ENCODE measurements at places on chromosomes 7 and 10.

GRCh38 chr7:110891197-110891596 lies 199.7 kb upstream of the LRRN3 start:
- H3K4me3 ChIP-seq = no peak overlapping the region
- H3K36me3 ChIP-seq = no peaks in the 10 kb centered on the region
- H3K27ac ChIP-seq = no peak overlapping the region
- H3K4me1 ChIP-seq = no peaks in the 10 kb centered on the region
- no peak for DNase-seq
- H3K27me3 ChIP-seq = no peaks in the 10 kb centered on the region

GRCh38 chr10:110560012-110560411 lies 7.5 kb upstream of the SMC3 start:
- H3K27ac ChIP-seq = no peak overlapping the region
- H3K4me1 ChIP-seq = peaks cover 34% of the 10 kb centered on the region
- no peaks in the 10 kb centered on the region for H3K36me3 ChIP-seq
- peaks cover 14% of the 10 kb centered on the region for H3K27me3 ChIP-seq
- no peak for DNase-seq

DNA sequence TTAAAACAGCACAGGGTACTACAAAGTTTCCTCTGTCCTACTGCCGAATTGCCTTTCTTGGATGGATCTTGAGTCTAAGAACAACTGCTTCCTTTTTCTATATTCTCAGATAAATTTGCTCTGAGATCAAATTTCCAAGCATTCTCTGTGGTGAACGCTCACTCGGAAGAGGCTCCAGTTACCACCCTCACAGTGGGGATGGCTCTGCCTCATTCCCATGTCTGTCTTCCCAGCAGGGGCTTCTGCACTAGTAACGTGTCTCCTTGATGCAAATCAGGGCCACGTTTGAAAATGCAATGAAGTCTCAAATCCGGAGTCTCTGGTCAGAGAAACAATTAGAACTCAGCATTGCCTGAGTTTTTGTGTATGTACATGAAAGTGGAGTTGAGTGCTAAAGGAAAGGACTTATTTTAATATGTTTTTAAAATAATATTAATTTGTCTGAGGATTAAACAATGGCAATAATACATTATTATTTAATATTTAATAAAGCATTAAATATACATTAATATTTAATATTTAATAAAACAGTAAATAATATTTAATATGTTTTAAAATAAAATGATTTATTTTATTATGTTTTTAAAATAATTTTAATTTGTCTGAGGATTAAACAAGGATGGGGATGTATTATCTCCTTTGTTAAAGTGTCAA lies 61.8 kb downstream of the INHBA start:
- H3K36me3 ChIP-seq = no peaks in the 10 kb centered on the region
- H3K27ac ChIP-seq = peak overlapping the region; percentile 24
- H3K27me3 ChIP-seq = peaks cover 3% of the 10 kb centered on the region
- no peak overlapping the region for H3K4me3 ChIP-seq
- DNase-seq = no peak

GRCh38 chr10:116737627-116738327 lies 4.6 kb downstream of the HSPA12A start:
- H3K36me3 ChIP-seq = no peaks in the 10 kb centered on the region
- peak; percentile 28 for DNase-seq
- H3K27me3 ChIP-seq = peaks cover 80% of the 10 kb centered on the region
- H3K27ac ChIP-seq = no peak overlapping the region

DNA sequence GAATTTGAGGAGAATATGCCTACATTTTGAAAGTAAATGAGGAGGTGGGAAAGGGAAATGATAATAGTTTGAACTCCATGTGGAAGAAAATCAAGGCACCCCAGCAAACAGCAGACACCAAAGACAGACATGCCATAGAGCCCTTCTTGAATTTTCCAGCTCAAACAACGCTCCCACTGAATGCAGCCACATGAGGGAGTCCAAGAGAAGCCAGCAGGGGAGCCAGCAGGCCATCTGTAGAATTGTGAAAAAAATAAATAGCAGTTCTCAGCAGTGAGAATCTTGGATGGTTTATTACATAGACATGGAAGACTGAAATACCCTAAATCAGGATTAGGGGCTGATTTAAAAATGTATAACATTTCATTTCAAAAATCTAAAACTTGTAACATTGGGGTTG lies 1567.3 kb upstream of the LRRTM3 start:
- no peaks in the 10 kb centered on the region for H3K4me1 ChIP-seq
- no peak overlapping the region for H3K4me3 ChIP-seq
- no peaks in the 10 kb centered on the region for H3K36me3 ChIP-seq
- no peak overlapping the region for H3K27ac ChIP-seq
- H3K27me3 ChIP-seq = no peaks in the 10 kb centered on the region
- DNase-seq = peak; percentile 12

GRCh38 chr10:80694930-80695329 lies 157.2 kb downstream of the SH2D4B start:
- H3K27me3 ChIP-seq = peaks cover 6% of the 10 kb centered on the region
- H3K36me3 ChIP-seq = no peaks in the 10 kb centered on the region
- H3K4me1 ChIP-seq = peaks cover 84% of the 10 kb centered on the region
- H3K27ac ChIP-seq = no peak overlapping the region

DNA sequence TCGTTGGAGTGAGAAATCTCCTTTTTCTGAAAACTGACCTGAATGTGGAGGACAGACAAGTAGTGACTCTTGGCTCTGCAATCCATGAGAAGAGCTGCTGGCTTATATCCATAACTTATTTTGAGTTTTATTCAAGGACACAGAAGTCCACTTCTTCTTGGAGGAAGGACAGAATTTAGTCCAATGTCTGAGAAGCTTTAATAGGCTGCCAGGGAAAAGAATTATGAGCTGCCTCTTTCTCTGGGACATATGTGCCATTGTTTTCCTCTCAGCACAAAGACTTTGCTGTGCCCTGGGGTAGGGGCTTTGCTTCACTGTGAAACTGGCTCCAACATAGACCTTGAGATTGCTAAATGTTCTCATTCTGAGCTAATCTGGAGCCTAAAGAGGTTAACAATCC lies 20.5 kb upstream of the AOC1 start:
- no peak for DNase-seq
- H3K36me3 ChIP-seq = no peaks in the 10 kb centered on the region
- H3K27ac ChIP-seq = no peak overlapping the region
- no peak overlapping the region for H3K4me3 ChIP-seq
- peaks cover 20% of the 10 kb centered on the region for H3K27me3 ChIP-seq
- H3K4me1 ChIP-seq = peaks cover 28% of the 10 kb centered on the region

DNA sequence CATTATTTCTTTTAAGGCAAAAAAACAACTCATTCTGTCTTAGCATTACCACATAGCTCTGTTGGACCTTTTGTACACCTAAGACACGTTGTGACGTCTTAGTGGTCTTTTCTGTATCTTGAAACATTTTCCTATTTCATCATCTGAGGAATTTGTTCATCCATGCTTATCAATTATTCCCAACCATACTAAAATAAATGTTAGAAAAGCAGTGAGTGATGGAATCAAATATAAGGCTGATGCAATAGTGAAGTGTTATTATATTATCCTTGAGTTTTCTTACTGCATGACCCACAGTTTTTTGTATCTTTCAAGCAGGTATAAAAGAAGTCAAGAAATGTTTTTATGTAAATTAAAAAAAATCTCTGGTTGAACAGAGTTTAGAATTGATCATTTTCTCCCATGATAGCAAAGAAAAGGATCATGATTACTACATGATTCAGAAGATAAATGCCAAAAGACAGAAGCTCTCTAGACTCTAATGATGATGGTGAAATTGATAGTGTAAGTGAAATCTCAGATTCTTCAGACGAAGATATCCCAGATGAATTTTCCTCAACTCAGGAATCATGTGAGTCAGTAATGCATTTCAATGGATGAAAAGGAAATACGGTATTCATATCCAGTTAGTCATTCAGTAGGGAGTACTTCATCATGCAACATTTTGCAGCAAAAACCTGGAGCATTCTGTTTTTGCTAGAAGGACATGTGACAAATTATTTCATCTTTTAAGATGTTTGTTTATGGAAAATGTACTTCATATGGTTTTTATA lies 51.4 kb downstream of the CELF2 start:
- no peak overlapping the region for H3K27ac ChIP-seq
- no peaks in the 10 kb centered on the region for H3K4me1 ChIP-seq
- DNase-seq = no peak
- no peaks in the 10 kb centered on the region for H3K27me3 ChIP-seq
- H3K4me3 ChIP-seq = no peak overlapping the region

GRCh38 chr10:75043256-75044131 lies 68.0 kb upstream of the SAMD8 start:
- DNase-seq = no peak
- H3K4me1 ChIP-seq = peaks cover 16% of the 10 kb centered on the region
- H3K4me3 ChIP-seq = no peak overlapping the region
- H3K36me3 ChIP-seq = no peaks in the 10 kb centered on the region

DNA sequence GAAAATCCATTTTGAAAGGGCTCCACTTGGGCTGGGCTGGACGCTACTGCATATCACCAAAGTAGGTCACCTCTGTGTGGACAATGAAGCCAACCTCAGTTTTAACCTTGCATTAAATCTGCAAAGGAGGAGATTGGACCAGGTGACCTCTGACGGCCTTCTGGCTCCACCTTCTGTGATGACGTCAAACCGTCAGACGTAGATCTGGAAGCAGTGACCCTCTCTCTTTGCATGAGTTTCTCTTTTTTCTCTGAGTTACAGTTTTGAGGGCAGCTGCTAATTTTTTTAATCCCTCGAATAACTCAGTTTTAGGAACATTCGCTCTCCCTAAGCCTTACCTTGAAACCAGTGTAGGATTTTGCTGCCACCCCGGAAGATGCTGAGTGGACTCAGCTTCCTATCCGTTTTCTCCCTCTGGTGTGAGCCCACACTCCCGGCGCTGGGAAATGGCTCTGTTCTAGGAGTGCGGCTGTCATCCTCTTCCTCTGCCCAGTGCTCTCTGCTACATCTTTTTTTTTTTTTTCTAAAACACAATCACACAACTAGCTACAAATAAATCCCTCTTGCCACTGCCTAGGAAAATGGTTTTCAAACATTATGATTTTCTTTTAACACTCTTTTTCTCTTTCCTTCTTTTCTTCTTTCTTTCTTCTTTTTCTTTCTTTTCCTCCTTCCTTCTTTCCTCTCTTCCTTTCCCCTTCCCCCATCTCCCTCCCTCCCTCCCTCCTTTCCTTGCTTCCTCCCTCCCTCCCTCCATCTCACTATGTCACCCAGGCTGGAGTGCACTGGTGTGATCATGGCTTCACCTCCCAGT lies 27.7 kb upstream of the NMT2 start:
- DNase-seq = no peak
- peaks cover 5% of the 10 kb centered on the region for H3K36me3 ChIP-seq

GRCh38 chr7:149071641-149072437 lies 18.7 kb downstream of the ZNF786 start:
- H3K27ac ChIP-seq = peak overlapping the region; percentile 68
- no peaks in the 10 kb centered on the region for H3K4me1 ChIP-seq
- H3K36me3 ChIP-seq = peaks cover 51% of the 10 kb centered on the region
- peak; percentile 62 for DNase-seq
- no peak overlapping the region for H3K4me3 ChIP-seq
- peaks cover 3% of the 10 kb centered on the region for H3K27me3 ChIP-seq

DNA sequence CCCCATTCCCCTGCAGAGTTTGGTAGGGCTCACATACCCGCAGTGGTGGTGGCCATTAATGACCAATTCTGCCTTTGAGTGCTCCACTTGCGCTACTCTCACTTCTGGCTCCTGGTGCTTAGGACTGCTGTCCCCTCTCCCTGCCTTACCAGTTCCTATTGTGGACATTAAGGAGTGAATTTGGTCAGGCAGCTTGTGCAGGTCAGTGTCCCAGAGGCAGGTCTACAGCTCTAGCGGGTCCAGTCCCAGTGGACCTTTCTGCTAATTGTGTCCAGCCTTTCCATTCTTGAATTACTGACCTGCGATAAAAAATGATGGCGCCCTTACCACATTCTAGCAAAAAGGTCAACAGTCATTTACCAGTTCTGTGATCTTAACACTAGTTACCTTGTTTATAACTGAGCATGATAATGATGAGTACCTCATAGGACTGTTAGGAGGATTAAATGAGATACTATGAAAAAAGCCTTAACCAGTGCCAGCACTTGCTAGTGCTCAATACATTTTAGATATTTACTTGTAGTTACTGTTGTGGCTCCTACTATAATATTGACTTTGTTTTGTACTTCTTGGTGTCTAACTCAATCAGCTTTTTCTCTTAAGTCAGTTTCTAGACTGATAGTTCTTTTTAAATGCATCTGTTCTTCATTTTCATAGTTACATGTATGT lies 14.1 kb downstream of the ST7 start:
- no peak for DNase-seq
- H3K27me3 ChIP-seq = no peaks in the 10 kb centered on the region
- H3K4me1 ChIP-seq = peaks cover 35% of the 10 kb centered on the region
- no peak overlapping the region for H3K4me3 ChIP-seq

GRCh38 chr10:86971232-86971991 lies 3.1 kb downstream of the ADIRF start:
- peak overlapping the region; percentile 88 for H3K4me3 ChIP-seq
- H3K4me1 ChIP-seq = peaks cover 48% of the 10 kb centered on the region
- peak; percentile 73 for DNase-seq

DNA sequence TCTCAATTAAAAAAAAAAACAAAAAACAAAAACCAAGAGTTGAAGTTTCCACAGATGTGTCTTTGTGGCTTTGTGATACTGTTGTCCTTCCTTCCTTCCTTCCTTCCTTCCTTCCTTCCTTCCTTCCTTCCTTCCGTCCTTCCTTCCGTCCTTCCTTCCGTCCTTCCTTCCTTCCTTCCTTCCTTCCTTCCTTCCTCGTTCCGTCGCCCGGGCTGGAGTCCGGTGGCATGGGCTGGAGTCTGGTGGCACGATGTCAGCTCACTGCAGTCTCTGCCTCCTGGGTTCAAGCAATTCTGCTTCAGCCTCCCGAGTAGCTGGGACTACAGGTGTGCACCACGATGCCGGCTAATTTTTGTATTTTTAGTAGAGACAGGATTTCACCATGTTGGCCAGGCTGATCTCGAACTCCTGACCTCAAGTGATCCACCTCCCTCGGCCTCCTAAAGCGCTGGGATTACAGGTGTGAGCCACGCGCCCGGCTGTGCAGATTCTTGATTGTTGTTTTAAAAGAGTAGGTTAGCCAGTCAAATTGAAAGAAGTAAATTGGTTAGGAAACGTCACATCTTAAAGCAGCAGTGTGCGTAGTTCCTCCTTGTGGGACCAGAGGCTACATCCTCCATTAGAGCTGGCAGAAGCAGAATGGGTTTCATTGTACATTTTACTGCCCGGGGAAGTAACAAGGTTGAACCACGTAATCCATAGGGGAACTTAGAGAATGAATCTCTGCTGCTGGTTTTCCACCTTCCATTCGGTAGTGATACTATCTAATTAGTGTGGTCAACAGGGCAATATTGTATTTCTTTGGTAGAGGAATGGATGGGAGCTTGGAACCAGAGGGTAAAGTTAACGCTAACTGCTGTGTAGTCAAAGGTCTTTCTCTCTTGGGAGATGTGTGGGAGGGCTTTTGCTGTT lies 20.6 kb downstream of the DNAJB6 start:
- H3K4me1 ChIP-seq = peaks cover 60% of the 10 kb centered on the region
- DNase-seq = no peak
- H3K27ac ChIP-seq = peak overlapping the region; percentile 81
- no peaks in the 10 kb centered on the region for H3K27me3 ChIP-seq
- H3K4me3 ChIP-seq = no peak overlapping the region
